ENCODE measurements at places on chromosomes 6 and 20.

GRCh38 chr6:15431762-15432483 is 186.1 kb downstream of the JARID2 start:
- no peak for DNase-seq

DNA sequence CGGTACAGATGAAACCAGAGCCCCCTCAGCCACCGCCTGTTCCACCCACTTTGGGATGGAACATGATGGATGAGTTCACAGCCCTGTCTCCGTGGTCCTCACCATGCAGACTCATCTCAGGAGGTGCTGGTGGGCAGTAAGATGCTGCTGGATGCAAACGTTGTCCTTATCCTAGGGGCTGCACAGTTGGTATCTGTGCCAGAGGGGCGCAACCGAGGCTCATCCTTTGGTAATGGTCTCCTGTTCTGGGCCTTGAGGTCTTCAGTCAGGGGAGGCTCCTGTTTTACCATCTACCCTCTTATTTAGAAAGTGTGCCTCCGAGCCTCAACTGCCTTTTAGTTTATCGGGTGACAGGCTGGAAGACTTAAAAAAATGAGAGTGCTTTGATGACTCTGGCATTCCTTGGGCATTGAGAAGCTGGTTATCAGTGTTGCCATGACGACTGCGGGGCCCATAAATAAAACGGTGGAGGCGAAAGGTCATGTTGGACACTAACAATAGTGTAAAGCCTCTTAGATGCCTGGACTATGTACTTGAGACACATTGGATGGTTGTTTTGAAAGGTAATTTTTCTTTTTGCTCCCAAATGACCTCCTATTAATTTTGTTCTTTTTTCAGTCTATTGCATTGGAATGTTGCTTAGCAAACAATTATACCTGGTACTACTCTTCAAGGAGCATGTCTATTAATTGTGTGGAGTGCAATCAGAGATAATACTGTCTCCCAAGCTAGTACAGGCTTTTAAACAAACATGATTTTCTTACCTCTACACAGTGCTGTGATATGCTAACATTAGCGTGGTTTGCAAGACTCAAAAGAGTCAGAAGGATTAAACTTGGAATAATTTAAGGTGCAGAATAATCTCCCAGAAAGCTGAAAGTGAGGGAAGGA is 74.2 kb upstream of the DSP start:
- peak; percentile 27 for DNase-seq

DNA sequence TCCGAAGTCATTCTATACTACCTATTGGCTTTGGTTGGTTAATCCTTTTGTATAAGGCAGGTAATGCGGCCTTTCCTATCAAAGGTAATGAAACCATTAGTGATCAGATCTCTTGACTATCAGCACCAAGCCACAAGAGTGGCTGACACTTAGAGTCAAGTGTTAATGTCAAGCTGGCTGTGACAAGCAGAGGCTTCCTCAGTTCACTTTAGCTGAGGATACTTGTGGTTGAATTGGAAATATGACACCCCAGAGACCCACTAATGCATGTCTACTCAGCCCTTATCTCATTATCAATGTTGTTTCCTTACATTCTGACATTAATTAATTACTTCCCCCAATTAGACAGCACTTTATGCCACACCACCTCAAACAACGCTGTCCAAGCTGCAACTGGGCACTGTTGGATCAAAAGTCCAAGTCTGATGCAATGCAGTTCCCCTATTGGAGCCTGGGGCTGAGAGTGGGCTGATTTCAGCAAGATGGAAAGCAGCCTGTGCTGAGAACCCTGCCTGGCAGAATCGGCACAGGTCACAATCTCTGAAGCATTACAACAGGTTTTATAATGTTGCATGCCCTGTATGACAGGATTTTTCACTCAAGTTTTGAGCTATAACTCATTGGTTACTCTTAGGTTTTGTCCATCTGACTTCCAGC is 273.5 kb downstream of the COL12A1 start:
- no peak for DNase-seq

GRCh38 chr6:29200767-29201662 is 30.3 kb downstream of the OR2J2 start:
- DNase-seq, result no peak

DNA sequence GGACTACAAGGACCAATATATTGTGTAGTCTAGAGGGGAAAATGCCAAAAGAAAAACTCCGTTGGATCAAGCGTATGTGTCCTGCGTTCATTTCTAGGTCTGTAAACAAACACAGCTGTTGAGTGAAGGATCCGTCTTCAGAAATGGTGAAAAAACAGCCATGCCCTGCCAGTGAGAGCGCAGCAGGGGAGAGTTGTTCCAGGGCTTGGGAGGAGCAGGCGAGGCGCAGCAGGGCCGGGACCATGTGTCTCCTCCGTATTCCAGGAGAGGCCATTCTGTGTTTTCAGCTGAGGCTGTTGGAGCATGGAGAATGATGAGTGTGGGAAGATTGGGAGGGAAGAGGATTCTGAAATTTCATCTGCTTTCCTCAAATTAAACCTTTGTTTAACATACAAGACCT is 38.0 kb downstream of the BMP6 start:
- DNase-seq, result no peak

- DNase-seq, result peak; percentile 37
These were observed 778.4 kb upstream of the GJE1 start for GRCh38 chr6:141354191-141354955.

- peak; percentile 85 for DNase-seq
These were observed 131.6 kb upstream of the ESR1 start for GRCh38 chr6:151675746-151676459.

DNA sequence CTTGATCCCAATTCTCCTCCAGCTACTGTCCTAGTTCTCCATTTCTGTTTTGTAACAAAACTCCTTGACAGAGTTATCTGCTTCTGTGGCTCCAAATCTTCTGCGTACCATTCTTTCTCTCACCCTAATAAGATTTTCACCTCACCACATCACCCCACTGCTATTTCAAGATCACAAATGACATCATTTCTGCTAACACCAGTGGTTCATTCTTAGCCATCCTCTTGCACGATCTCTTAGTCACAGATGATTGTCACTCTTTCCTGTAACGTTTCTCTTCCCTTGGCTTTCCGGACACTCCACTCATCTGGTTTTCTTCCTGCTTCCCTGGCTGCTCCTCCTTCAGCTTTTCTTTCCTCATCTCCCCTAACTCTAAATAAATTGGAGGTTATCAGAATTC is 56.8 kb upstream of the FABP7 start:
- DNase-seq, result no peak

- DNase-seq, result peak; percentile 34
These were observed 212.6 kb upstream of the PCSK2 start for GRCh38 chr20:17014217-17014616.

DNA sequence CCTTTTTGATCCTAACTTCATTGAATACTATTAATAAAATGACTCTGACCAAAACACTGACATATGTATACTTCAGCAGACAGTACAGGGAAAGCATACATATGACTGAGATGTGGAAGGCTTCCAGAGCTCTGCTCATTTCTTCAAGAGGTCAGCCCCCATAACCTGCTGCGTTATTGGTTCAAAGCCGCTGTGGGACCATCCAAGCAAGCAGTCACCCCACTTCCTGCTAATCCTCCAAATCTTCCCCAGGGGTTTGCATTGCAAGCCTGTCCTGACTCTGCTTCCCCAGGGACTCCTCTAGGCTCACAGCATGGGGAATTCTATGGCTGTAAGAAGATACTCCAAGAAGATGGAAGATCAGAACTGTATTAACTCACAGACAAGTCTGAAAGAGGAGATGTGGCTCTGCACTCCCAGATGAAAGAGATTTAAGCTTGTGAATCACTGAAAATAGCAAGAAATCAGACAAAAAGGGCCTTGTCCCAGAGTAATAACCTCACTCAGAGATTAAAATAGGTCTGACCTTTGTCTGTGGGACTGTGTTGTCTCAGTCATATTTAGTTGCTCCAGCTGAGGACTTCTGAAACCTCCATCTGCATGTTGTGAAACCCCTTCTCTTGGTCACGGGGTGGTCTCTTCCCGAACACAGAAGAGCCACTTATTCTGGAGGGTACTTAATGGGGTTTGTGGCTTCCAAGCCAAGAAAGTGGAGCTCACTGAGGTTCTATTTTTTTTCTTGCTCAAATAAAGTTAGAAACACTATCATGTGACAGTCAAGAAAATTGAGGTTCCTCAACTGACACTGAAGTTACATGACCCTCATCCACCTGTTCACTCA is 101.5 kb upstream of the MARCKS start:
- DNase-seq, result no peak

- DNase-seq, result no peak
These were observed 106.0 kb upstream of the CST7 start for GRCh38 chr20:24842918-24843715.

DNA sequence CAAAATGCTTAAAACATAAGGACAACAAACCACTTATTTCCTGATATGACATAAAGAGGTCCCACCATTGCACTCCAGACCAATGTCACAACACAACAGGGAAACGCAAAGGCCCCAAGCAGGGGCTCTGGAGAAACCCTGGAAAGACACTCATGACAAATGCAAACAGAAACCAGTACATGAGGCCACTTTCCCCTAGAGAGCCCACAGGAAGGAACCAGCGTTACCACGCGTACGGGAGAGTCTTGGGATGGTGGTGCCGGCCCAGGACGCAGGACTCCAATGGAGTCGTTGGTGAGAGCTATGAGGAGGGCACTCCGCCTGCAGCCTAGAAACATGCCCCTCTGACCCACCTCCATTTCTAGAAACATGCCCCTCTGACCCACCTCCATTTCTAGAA is 20.2 kb downstream of the GMEB2 start:
- no peak for DNase-seq

GRCh38 chr6:170006071-170006899 is 254.9 kb downstream of the ERMARD start:
- peak; percentile 38 for DNase-seq

DNA sequence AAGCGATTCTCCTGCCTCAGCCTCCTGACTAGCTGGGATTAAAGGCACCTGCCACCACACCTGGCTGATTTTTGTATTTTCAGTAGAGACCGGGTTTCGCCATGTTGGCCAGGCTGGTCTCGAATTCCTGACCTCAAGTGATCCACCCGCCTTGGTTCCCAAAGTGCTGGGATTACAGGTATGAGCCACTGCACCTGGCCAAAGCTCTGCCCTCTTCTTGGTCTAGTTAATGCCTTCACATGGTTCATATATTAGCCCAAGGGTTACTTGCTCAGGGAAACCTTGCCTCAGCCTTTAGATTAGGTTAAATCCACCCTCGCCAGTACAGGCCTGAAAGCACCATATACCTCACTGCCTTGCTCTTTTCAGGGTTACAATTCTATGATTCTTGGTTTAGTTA is 26.1 kb downstream of the TSHZ2 start:
- no peak for DNase-seq

GRCh38 chr20:37364013-37364926 is 18.3 kb downstream of the SRC start:
- DNase-seq, result no peak

DNA sequence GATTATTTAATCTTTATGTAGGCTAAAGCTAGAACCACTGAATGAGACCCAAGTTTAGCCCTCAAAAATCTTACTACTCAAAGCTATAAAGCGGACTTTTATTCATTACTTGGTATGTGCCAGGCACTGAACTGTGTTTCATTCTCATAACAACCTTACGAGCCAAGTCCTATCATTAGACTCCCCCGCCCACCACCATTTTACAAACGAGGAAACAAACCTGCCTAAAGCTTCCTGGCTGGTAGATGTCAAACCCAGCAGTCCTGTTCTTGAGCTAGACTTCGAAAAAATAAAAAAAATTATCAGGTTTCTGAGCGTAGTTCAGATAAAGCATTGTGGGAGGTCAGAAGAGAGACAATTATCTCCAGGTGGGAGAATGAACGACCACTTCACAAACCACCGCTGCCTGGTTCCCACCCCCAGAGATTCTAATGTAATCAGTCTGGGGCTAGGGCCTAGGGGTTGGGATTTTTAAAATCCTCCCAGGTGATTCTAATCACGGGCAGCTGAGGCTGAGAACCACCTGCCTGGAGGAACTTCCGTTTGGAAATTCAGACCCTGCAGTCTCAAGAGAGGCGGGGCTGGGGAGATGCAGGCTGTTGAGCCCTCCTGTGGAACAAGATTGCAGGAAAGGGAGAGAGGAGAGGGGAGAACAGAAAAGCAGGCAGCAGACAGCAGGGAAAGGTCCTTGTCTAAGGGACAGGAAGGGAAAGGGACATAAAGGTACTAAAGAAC is 8.6 kb downstream of the ADTRP start:
- DNase-seq, result peak; percentile 36

GRCh38 chr6:47375426-47375825 is 65.7 kb upstream of the TNFRSF21 start:
- DNase-seq, result no peak

DNA sequence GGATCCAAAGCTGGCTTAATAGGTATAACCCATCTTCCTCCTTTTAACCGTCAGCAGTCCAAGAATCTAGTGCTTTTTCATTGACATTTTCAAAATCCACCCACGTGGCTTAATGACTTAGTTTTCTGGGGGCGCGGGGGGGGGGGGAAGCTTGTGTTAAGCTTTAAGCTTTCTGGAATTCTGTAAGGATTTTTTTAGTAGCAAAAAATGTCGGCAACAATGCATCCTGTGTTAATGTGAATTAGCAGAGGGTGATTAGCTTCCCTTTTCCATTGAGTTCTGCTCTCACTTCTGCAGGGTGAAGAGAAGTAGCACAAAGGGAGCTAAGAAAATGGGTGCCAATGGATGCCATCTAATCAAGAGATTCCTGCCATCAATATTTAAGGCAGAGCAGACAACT is 348.2 kb downstream of the SAMD5 start:
- DNase-seq, result no peak

DNA sequence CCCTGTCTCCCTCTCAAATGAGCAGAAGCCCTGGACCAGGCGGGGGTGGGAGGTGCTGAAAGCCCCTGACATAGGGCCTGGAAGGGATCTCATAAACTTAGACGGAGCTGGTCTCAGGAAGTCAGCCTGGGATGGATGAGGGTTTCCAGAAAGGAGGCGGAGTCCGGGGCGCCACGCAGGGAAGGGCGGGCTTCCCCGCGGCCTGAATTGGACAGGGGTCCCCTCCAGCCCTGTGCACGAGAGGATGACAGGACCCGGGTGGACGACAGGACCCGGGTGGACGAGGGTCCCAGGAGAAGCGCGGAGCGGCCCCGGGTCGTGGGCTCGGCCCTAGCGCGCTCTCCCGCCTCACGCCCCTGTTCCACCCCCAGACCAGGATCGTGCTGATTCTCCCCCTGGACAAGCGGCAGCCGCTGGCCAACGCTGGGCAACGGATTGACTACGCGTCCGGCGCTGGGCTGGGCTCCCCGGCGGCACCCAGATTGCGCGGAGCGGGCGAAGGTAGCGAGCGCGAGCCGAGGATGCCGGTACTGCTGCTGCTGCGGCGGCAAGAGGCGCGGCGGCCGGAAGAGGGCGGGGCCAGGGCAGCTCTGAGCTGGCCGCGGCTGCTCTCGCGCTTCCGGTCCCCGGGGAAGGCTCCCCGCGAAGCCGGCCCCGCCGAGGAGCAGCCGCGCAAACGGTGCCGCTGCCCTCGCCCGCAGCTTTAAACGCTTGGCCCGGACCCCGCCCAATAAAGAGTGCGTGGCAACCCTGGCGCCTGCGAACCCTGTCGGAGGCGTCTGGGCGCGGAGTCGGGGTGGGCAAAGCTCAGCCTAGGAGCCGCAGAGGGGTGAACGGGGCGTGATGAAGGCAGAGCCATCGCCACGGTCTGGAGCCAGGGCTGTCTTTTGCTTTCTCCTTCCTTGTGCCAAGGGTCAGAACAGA is 1.3 kb downstream of the C20orf144 start:
- DNase-seq, result peak; percentile 91

GRCh38 chr6:126054258-126054702 is 67.9 kb downstream of the TRMT11 start:
- no peak for DNase-seq

GRCh38 chr20:8152183-8152582 is 20.1 kb downstream of the PLCB1 start:
- no peak for DNase-seq
